GM18507 (cell line): ENCODE measurements at places on chromosomes 2 and 18.

GRCh38 chr2:119488245-119489214, 35.8 kb downstream of the SCTR start:
- DNase-seq, result no peak

DNA sequence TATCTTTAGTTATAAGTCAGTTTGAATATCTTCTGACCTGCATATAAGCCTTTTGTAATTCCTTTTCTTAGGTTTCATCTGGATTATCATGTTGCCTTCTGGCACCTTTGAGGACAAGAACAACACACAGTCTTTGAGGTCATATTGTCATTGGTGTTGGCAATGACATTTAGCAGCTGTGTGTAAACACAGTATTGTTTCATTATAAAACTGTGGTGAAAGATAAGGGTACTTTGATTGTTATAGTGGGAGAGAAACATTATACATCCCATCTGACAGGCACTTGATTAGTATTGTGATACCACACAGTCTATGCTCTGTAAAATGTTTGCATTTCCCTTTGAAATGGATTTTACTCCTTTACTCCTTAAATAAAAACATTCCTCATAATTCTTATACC, 313.5 kb downstream of the RPRM start:
- DNase-seq, result no peak

- no peak for DNase-seq
Measured at GRCh38 chr2:20212871-20213503, 11.9 kb downstream of the SDC1 start.

DNA sequence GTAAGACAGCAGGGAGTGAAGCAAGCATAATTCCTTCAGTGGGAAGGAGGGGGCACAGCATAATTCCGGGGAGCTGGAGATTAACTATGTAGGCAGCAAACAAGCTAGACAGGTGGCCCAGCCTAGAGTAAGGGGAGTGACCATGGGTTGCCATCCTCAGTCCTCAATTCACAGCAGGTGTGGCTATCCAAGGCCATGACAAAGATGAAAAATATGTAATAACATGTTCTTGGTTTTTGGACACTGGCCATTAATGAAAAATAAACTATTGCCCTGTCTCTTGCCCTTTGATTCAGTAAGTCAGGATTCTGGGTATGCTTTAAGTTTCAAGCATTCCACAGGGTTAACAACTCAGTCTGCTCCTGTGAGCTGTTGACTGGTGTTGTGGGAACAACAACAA, 65.0 kb downstream of the CYP1B1 start:
- DNase-seq, result no peak

- DNase-seq, result no peak
Measured at GRCh38 chr2:142153601-142154000, 22.8 kb upstream of the LRP1B start.
